ENCODE measurements at places on chromosomes 11 and 22.

DNA sequence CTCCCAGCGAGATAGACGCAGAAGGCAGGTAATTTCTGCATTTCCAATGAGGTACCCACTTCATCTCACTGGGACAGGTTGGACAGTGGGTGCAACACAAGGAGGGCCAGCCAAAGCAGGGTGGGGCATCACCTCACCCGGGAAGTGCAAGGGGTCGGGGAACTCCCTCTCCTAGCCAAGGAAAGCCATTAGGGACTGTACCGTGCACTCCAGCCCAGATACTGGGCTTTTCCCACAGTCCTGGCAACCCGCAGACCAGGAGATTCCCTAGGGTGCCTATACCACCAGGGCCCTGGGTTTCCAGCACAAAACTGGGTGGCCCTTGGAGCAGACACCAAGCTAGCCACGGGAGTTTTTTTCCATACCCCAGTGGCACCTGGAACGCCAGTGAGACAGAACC is 17.2 kb downstream of the TRPC6 start:
- DNase-seq = no peak

DNA sequence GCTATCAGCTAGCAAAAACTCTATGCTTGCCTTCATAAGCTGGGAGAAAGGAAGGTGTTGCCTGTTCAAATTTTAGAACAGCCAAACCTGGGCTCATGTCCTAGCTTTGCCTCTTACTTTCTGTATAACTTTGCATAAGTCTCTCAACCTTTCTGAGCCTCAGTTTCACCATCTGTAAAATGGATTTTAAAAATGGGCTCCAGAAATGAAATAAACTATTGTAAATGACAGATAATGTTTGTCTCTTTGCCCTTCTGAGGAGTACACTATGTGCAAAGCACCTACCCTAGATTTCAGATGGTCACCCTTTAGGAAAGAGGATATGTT is 68.7 kb downstream of the FAM168A start:
- DNase-seq = no peak

DNA sequence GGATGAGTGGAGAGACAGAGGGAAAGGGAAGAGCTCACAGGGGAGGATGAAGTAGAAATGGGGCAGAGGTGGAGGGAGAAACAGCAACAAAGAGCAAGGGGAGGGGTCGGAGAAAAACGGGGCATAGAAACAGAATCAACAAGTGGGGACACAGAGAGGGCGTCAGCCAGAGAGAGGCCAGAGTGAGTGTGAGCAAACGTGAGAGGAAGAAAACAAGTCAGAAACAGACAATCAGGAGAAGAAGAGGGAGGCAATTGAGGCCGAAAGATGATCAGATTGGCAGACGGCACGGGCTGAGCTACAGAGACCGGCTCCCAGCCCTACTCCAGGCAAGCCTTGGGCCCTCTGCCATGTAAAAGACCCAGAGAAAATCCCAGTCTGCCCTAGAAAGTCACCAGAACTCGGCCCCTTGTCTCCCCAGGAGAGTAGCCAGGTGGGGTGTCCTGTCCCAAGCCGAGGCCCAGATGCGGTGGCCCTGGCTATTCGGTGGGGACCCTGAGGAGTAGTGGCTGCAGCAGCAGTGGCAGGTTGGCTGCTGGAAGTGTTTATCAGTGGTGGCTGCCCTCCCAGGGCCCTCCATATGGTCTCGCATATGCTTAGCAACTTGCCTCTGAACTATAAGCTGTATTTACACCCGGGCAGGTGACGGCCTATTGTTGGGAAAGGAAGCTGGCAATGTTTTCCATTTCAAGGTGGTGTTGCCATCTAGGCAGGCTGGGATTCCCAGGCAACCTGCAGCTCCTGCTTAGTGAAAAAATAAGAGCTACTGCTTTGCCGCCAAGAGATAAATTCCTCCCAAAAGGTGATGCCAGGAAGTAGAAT is 14.8 kb upstream of the TSPAN18 start:
- DNase-seq = no peak

GRCh38 chr11:76322540-76322939 is 58.4 kb downstream of the THAP12 start:
- no peak for DNase-seq

Measured in astrocyte of the cerebellum (primary cell).